ENCODE measurements at places on chromosomes 2 and 18.

DNA sequence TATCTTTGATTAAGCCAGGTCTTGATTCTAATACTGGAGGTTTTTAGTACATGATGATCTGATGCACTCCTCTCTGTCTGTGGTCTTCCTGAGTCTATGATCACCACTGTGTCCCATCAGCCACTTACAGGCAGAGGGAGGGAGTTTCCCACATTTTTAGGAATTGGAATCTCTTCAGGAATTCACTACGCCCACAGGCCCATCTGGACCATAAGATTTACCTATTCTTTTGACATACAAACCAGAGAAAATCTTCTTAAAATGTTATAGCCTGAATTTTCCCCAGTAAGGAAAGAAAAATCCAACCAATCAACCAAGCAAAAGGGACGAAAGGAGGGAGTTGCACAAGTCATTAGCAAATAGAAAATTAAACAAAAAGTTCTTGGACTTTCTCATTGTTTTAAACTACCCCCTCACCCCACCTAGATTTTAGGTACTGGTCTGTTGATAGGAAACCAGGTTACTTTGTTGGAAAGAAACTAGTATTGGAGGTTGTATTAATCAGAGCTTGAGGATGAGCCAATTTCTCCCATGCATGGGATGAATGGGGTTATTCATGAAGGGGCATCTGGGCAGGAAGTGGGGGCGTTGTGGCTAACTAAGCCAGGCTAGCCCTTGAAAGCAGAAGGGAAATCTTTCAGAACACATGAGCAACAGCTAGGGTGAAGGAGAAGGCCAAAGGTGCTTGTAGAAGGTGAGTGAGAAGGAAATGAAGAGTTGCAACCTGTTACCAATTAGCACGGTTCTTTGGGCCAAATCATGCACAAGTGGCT is 328.2 kb upstream of the MEX3C start:
- DNase-seq: no peak

DNA sequence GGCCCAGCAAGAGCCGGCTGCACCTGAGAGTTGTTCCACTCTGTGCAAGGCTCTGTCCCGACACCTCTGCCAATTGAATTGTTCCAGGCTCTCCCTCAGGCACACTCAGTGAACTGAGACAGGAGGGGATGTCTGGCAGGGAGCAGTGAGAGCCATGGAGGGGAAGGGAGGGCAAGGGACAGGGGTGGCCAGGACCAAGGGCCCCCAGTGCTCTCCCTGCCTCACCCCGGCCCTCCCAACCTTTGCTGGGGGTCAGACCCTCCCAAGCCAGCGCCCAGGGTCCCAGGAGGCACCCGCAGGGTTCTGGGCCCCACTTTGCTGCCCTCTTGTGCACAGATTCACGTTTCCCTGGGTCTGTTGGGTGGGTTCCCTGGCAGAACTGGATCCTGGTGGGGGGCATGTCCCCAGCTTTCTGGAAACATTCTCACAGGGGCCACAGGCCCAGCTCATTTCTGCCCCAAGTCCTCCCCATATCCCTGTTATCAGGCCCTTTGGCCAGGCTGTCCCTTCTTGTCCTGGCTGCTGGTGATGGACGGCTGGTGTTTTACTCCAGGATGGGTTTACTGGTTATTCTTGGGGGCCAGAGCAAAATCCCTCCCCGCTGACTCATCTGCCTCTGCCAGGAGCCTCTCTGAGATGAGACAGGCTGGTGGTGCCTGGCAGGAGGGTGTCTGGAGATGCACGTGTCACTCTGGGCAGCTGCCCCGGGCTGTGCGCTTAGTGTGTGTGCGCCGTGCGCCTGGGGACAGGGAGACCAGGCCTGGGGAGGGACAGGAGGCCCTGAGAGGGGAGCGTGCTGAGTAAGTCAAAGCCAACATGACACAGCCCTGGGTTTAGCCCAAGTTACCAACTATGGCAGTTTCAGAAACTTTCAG is 136.5 kb upstream of the CTDP1 start:
- DNase-seq: no peak

GRCh38 chr2:176188774-176189680 is 559 bp downstream of the HOXD1 start:
- DNase-seq: no peak

- DNase-seq: no peak
These were observed 479.7 kb downstream of the SPAG16 start for GRCh38 chr2:213763963-213764362.

GRCh38 chr2:12663306-12664037 is 53.3 kb upstream of the TRIB2 start:
- no peak for DNase-seq

DNA sequence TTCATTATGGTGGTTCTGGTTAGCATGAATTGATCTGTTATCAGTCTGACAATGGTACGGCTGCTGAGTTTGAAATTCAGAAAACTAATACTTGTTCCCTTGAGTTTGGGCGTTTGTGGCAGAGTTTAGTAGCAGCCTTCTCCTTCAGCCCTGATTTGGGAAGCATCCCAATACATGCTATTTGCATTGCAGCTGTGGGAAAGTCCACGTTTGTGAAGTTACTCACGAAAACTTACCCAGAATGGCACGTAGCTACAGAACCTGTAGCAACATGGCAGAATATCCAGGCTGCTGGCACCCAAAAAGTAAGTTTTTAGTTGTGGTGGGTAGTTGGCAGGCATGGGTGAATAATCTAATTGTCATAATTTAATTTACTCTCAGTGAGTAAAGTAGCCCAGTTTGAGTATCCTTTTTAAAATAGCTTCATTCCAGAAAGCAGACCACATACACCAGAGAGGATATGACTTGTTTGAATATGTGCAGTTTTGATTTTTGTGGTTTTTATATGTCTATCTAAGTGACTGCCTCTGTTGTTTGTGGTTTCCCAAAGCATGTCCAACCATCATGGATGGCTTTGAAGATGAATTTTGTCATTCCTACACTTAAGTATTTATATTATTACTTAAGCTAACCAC is 12.2 kb downstream of the DGUOK start:
- no peak for DNase-seq

GRCh38 chr2:137287913-137288639 is 522.7 kb downstream of the THSD7B start:
- no peak for DNase-seq

All from NCI-H748 treated with DMSO at 0.1 percent for 48 hours (cell line).